ENCODE measurements at places on chromosomes 4 and X.
A peak's percentile ranks its signal among the peaks of the same experiment; 100 is the strongest.

GRCh38 chr4:147944249-147944648 is 212.4 kb downstream of the ARHGAP10 start:
- no peak overlapping the region for H3K27ac ChIP-seq
- no peaks in the 10 kb centered on the region for H3K4me1 ChIP-seq
- DNase-seq: no peak
- no peak overlapping the region for H3K4me3 ChIP-seq
- H3K36me3 ChIP-seq: peaks cover 14% of the 10 kb centered on the region
- H3K27me3 ChIP-seq: no peaks in the 10 kb centered on the region

- no peak overlapping the region for H3K4me3 ChIP-seq
- no peaks in the 10 kb centered on the region for H3K4me1 ChIP-seq
- no peaks in the 10 kb centered on the region for H3K27me3 ChIP-seq
Observed at GRCh38 chr4:118953276-118953675, 64.6 kb downstream of the SYNPO2 start.

- DNase-seq: no peak
- no peaks in the 10 kb centered on the region for H3K4me1 ChIP-seq
- H3K4me3 ChIP-seq: no peak overlapping the region
- H3K27me3 ChIP-seq: no peaks in the 10 kb centered on the region
- no peaks in the 10 kb centered on the region for H3K36me3 ChIP-seq
- H3K27ac ChIP-seq: no peak overlapping the region
Observed at GRCh38 chrX:150933945-150934350, 35.5 kb upstream of the CD99L2 start.

- peaks cover 15% of the 10 kb centered on the region for H3K4me1 ChIP-seq
- no peaks in the 10 kb centered on the region for H3K36me3 ChIP-seq
Observed at GRCh38 chrX:56813318-56813837, 84.3 kb downstream of the NBDY start.

DNA sequence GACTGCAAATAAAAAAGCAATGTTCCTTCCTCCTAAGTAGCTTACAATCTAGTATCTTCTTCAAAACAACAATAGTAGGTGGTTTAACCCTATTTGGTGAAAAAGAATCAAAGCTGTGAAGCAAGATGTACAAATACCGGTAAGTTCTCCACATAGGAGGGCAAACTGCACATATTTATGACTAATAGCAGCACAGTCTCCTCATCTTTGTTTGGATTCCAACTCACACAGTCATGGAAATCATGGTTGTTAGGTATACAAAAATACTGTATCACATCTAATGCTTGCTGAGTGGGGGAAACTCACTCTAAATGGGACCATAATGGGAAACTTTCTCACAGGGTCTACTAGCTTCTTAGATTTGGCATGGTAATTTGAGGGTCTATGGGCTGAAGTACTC is 597.2 kb downstream of the INPP4B start:
- no peak overlapping the region for H3K4me3 ChIP-seq
- H3K4me1 ChIP-seq: peaks cover 6% of the 10 kb centered on the region
- peaks cover 18% of the 10 kb centered on the region for H3K36me3 ChIP-seq

- no peaks in the 10 kb centered on the region for H3K36me3 ChIP-seq
- no peaks in the 10 kb centered on the region for H3K27me3 ChIP-seq
- H3K4me3 ChIP-seq: no peak overlapping the region
- no peak overlapping the region for H3K27ac ChIP-seq
Observed at GRCh38 chr4:185662030-185662778, 126.9 kb upstream of the PDLIM3 start.

DNA sequence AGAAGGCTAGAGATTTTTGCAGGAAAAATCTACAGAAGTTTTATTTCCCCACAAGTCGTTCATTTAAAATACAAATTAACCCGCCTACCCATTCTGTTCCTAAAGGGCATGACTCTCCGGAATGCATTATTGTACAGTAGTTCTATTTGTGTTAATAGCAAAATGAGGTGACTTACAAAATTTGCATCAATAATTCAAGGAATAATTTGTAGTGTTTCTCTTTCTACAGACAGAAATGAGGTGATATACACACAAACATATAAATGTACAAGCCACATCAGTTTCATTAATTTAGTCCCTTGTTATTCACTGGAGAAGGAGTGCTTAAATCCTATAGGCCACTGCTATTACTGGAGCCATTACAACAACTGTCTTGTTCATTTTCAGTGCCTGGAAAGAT is 501.3 kb upstream of the DIAPH2 start:
- H3K4me1 ChIP-seq: no peaks in the 10 kb centered on the region
- no peak overlapping the region for H3K4me3 ChIP-seq
- no peaks in the 10 kb centered on the region for H3K36me3 ChIP-seq
- no peak overlapping the region for H3K27ac ChIP-seq
- DNase-seq: no peak
- H3K27me3 ChIP-seq: no peaks in the 10 kb centered on the region

DNA sequence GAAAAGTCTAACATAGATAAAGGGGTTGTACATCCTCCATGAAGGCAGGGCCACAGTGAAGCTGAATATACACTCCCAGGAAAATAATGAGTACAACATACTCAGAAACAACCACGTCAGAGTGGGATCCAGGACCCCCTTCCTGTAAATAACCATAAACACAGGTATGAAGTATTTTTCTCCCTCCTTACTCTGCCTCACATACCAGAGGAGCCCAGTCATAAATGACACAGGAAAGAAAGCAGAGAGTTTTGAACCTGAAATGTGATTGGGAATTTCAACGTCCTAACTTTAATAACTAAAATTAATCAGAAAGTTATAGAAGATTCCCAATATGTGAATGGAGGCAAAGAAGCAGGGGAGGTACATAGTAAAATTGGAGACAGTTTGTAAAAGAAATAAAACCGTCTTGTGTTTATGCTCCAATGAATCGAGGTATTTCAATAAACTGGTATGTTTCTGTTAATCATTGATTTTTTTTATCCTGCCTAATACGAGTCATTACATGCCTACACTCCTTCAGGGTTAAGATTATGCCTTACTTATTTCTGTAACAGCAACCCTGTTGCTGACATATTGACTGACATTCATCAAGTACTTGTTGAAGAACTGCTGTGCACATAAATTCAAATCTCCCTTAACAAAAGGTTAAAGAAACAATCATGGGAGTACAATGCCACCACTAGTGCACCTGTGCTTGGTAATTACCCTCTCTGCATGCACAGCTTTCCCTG is 431.3 kb downstream of the KCNIP4 start:
- peaks cover 17% of the 10 kb centered on the region for H3K27me3 ChIP-seq
- H3K27ac ChIP-seq: no peak overlapping the region
- DNase-seq: no peak
- H3K36me3 ChIP-seq: no peaks in the 10 kb centered on the region
- H3K4me1 ChIP-seq: no peaks in the 10 kb centered on the region

- DNase-seq: no peak
- peaks cover 5% of the 10 kb centered on the region for H3K27me3 ChIP-seq
- no peak overlapping the region for H3K4me3 ChIP-seq
- no peaks in the 10 kb centered on the region for H3K36me3 ChIP-seq
- no peaks in the 10 kb centered on the region for H3K4me1 ChIP-seq
Observed at GRCh38 chr4:3683744-3684421, 82.3 kb upstream of the ADRA2C start.

- DNase-seq: no peak
- H3K27ac ChIP-seq: no peak overlapping the region
- no peaks in the 10 kb centered on the region for H3K4me1 ChIP-seq
- H3K4me3 ChIP-seq: no peak overlapping the region
- no peaks in the 10 kb centered on the region for H3K36me3 ChIP-seq
Observed at GRCh38 chr4:96120206-96120605, 280.3 kb downstream of the PDHA2 start.

- no peaks in the 10 kb centered on the region for H3K4me1 ChIP-seq
- no peaks in the 10 kb centered on the region for H3K36me3 ChIP-seq
- no peak for DNase-seq
Observed at GRCh38 chr4:74920704-74921103, 12.2 kb upstream of the PARM1 start.

DNA sequence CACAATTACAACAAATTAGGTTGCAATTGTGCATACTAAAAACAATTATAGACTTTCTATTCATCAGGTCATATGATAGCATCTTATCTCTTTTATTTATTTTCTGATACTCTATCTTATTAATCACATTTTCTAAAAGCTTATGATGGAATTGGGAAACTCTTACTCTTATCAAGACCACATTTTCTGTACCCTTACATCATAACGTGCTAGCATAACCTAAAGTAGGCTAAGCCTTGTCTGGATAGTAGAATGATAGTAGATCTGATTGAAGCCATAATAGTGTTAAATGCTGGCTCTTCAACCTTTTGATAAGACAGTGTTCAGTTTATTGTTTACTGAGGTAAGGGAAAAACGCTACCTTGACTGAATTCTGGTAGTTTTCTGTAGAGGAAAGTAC is 294.0 kb downstream of the CCSER1 start:
- no peaks in the 10 kb centered on the region for H3K27me3 ChIP-seq
- H3K36me3 ChIP-seq: no peaks in the 10 kb centered on the region
- H3K4me1 ChIP-seq: peaks cover 4% of the 10 kb centered on the region
- no peak overlapping the region for H3K27ac ChIP-seq
- no peak for DNase-seq

DNA sequence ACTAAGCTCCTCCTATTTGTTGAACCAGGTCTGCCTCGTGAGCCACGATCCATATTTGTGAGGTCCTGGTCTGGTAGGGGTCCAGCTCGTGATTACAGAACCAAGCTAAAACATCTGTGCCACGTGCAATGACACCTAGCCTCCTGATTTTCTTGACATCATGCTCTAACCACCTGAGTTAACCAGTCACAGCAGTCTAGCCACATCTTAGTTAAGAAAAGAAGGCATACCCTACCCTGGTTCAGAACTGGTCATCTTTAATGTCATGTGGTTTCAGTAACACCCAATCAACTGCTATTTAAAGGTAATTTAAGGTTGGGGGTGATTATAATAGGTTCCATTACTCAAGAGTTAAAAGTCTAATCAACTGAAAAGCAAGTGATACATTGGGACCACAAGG is 28.4 kb downstream of the ARHGEF6 start:
- H3K27me3 ChIP-seq: no peaks in the 10 kb centered on the region
- DNase-seq: no peak
- no peaks in the 10 kb centered on the region for H3K36me3 ChIP-seq

- H3K36me3 ChIP-seq: no peaks in the 10 kb centered on the region
- no peak overlapping the region for H3K4me3 ChIP-seq
- no peaks in the 10 kb centered on the region for H3K4me1 ChIP-seq
- no peak overlapping the region for H3K27ac ChIP-seq
- no peaks in the 10 kb centered on the region for H3K27me3 ChIP-seq
Observed at GRCh38 chrX:113545040-113545439, 704.4 kb upstream of the AMOT start.

GRCh38 chr4:10106421-10107039 is 10.1 kb downstream of the WDR1 start:
- H3K27ac ChIP-seq: peak overlapping the region; percentile 87
- H3K4me1 ChIP-seq: peaks cover 54% of the 10 kb centered on the region
- H3K27me3 ChIP-seq: no peaks in the 10 kb centered on the region
- peak; percentile 97 for DNase-seq
- H3K4me3 ChIP-seq: no peak overlapping the region
- peaks cover 81% of the 10 kb centered on the region for H3K36me3 ChIP-seq

DNA sequence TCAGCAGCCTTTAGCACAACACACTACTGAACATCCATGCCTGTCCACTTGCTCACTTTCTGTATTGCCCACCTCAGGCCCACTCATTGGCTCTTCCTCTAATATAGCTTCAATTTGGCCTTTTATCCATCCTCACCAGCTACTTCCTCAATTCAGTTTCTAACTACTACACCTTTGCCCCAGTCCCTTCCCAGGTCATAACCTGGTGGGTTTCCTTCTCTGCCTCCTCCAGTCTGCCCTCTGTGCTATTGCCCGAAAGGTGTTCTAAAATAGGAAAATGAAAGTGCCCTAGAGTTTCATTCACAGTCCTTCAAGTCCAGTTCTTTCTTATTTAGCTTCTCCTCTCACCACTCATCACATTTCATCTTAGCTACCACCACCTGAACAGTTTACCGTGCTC is 23.1 kb downstream of the MOSPD2 start:
- H3K27me3 ChIP-seq: no peaks in the 10 kb centered on the region
- peaks cover 6% of the 10 kb centered on the region for H3K36me3 ChIP-seq
- no peak overlapping the region for H3K4me3 ChIP-seq
- DNase-seq: no peak

DNA sequence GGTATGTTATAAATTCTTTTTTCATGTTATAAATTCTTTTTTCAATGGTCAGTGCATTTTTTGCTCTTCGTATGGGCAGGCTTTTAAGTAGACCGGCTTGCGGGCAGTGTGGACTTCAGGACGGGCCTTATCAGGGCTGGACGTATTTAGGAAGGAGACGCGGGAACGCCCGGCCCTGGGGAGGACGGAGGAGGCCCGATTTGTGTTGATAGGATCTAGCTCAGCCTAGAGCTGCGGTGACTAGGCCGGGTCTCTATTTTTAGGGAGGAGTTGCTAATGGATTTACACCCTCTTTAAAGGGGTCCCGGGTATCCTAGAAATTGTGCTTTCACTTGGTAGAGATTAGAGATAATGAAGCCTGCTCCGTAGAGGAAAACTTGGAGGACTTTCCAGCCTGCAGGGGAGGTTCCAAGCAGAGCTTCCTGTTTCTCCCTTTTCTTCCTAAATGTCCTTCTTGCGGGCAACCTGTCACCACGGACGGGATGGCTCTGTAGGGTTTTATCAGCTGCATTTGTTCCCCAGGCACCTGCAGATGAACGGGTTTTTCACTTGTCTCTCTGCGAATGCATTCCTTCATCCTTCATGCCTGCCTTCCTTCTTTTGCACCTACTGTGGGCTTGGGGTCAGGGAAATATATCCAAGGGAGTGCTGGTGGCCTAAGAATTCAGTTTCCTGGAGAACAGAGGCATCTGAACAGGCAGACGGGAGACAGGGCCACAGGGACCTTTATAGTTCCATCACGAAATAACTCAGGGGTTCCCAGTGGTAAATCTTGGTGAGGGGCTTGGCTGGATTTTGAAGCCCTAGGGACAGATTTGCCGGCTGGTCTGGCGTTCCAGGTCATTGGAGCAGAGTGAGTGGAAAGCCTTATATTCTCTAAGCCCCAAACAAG is 1.4 kb downstream of the CD99 start:
- H3K4me1 ChIP-seq: peaks cover 31% of the 10 kb centered on the region
- H3K4me3 ChIP-seq: peak overlapping the region; percentile 92
- peak overlapping the region; percentile 56 for H3K27ac ChIP-seq
- H3K27me3 ChIP-seq: no peaks in the 10 kb centered on the region
- no peak for DNase-seq

All from RWPE2 (cell line).